ENCODE measurements at places on chromosomes 11 and 22.

GRCh38 chr11:59272771-59273372, 60.1 kb upstream of the MPEG1 start:
- no peak for DNase-seq

DNA sequence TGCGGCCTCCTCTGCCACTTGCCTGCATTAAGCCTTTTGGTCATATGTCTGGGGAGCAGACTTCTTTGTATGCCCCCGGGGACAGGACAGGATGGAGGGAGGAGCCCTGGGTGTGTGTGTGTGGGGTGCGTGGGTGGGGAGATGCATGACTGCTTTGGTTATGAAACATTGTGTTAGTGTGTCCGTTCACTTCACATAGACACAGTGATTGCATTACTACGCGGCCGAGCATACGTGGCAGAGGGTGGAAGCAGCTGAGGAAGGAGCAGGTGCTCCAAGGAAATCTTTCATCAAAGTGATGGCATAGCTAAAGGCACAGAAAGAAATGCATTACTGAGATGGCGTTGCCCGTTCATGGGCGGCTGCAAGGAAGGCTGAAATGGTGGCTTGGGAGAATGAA, 260.4 kb downstream of the ST3GAL4 start:
- no peak for DNase-seq

- no peak for DNase-seq
Measured at GRCh38 chr11:8867931-8868631, 42.9 kb upstream of the AKIP1 start.

DNA sequence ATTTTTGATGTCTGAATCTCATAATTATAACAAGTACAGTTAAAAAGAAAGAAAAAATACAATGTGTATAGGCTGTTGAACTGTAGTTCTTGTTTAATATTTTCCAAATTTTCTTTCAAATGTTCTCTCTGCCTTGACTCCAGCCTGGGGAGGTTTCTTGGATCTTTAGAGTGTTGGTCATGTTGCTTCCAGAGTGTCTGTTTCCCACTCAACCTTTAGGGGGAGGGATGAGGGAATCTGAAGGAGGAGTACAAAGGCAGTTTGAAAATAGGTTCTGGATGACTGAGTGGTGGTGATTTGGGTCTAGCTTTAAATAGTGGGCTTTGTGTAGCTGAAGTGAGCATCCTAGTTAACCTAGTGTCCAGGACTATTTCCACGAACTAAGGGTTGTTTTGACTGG, 2.0 kb downstream of the CTNND1 start:
- DNase-seq: no peak

GRCh38 chr22:41780746-41781505, 19.6 kb upstream of the CCDC134 start:
- DNase-seq: no peak

DNA sequence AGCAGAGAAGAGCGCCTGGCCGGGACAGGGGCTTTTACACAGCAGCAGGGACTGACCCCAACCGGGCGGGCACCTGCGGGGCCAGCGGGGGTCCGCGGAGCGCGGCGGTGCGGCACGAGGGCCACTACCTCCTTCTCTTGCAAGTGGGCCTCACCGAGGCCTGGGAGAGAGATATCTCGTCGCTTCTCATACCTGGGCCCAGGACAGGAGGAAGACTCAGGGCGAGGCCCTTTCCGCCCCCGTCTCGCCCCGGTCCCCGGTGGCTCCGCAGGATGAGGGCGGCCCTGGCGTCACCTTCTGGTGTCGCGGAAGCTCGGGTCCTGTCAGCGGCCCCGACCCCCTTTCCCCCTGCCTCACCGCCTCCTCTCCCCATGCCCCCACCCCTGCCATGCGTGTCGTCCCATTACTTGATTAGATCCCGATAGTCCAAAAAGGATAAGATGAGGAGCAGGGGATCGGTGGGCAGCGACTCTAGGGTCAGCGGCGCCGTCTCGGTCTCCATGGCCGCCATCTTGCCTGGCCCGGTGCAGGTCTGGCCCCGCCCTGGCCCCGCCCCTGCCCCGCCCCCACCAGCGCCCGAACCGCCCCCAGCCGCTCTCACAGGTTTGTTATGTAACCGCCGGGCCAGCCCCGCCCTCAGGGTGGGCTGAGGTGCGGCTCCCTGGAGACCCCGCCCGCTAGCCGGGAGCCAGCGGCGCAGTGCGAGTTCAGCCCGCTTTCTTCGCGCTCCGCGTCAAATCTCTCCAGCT, at the start of gene FBXO3:
TSS of gene FBXO3 (minus strand) at position 534 of the 749 bp plus-strand sequence. CDS start at position 511, 23 bp downstream.
- peak; percentile 57 for DNase-seq

DNA sequence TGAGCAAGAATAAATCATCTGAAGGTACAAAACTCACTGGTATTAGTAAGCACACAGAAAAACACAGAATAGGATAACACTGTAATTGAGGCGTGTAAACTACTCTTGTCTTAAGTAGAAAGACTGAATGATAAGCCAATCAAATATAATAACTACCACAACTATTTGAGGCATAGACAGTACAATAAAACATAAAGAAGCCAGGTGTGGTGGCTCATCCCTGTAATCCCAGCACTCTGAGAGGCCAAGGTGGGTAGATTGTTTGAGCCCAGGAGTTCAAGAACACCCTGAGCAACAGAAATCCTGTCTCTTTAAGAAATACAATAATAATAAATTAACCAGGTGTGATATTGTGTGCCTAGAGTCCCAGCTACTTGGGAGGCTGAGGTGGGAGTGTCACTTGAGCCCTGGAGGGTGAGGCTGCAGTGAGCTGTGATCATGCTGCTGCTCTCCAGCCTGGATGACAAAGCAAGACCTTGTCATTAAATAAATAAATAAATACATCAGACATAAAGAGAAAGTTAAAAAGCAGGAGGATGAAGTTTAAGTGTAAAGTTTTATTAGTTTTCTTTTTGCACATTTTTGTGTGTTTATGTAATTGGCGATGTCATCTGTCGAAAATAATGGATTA, 390.6 kb downstream of the DYNC2H1 start:
- no peak for DNase-seq

GRCh38 chr22:38346506-38346905, 29.3 kb upstream of the CSNK1E start:
- DNase-seq: no peak

DNA sequence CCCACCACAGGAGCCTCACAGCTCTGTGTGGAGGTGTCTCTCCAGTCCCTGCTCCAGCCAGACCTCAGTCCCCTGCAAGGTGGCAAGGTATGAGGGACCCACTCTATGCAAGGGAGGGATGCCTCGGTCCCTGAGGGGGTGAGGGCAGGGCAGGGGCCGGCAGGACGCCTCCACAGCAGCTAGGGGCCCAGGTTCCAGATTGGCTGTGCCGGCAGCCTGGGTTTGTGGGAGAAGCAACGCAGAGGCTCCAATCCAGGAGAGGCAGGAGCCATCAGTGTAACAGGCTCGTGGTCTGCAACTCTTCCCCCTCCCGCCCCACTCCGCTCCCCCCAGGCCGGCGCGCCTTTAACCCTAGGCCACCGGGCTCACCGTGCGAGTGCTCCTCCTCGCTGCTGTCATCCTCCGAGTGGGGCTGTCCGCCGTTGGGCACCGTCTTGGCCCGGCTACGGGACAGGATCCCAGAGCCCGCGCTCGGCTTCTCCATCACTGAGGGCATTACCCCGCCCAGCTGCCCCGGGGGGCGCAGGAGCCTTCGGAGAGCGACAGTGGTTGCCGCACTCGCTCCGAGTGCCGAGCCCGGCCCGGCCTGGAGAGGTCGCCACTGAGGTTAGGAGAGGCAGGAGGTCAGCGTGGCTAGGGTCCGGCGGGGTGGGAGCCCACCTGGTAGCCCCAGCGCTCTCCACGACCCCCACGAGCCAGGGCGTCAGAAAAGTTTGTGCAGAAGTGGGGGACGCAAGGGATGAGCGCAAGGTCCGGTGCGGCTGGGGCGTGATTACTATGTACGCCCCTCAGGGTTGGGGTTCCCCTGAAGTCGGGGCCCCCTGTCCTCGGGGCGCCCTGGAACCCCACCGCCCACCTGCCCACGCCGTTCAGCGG, 765 bp downstream of the RCOR2 start:
- DNase-seq: no peak

GRCh38 chr11:21053466-21053865, 384.1 kb downstream of the NELL1 start:
- DNase-seq: no peak

GRCh38 chr11:111463276-111463675, 48.9 kb downstream of the BTG4 start:
- DNase-seq: no peak

DNA sequence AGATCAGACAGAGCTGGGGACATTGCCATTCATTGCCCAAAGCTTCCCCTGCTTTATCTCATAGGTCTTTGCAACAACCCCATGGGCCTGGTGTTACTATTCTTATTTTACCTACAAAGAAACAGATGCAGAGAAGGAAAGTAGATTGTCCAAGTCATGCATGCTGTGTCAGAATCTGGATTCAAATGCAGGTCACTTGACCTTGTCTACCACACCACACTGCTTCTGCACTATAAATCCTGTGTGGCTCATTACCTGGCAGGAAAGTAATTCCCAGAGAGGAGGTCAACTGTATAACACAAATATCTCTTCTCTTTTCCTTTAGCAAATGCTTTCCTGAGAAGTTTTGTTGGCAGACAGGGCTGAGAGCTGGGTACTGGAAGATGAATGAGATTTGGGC, 18.5 kb downstream of the PLEKHB1 start:
- no peak for DNase-seq

DNA sequence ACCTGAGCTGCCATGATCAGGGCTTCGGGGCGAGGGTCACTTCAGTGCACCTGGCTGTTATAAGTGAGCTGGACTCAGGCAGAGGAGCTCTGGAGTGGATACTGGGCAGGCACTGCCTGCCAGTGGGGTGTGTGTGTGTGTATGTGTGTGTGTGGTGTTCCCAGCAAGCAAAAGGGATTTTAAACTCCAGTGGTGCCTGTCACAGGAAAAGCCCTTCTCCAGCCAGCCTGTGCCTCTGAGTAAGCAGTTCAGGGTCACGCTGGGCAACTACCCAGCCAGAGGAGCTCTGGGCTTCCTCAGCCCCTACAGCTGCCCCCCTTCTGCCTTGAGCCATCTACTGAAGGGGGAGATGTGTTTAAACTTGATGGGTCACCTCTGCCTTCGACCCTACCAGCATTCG, 109.0 kb downstream of the OSBP2 start:
- DNase-seq: no peak

- DNase-seq: no peak
Measured at GRCh38 chr11:60376601-60377000, 1.7 kb upstream of the MS4A7 start.

DNA sequence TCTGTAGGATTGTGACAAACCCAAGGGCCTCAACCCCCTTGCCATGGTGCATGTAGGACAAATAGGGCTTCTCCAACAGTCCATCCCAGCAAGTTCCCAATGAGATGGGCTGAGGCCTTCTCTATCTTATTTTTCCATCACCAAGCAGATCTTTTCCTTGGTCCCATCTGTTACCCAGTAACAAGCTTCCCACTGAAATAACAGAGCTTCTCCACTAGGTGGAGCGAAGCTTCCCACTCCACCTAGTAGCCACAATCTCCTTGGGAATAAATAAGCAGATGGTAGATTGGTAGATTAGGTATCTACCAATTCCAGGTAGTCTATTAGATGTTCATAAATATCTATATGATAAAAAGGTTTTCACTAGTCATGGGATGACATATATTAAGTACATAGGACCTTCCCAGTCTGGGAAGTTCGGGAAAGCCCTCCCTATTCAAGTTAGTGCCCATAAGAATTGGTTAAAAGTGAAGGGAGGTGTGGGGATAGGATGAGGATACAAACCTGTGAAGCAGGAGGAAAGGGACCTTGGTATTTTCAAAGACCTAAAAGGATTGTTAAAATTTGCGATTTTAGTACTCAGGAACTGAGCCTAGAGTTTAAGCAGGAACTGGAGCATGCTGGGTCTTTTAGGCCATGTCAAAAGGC, 5.9 kb upstream of the OR52L1 start:
- no peak for DNase-seq

GRCh38 chr11:59943997-59944714, 5.9 kb downstream of the OOSP1 start:
- no peak for DNase-seq
